ENCODE measurements at places on chromosomes 13 and 19. TPM values are rescaled to one million over a fixed set of nuclear protein-coding genes. Genes with fewer than 3 reads are reported as not detected.

KLK8 gene
- total RNA-seq: not detected

ADGRE1 gene
- total RNA-seq: not detected

ANKRD27 gene
- total RNA-seq: 29.6 TPM

CEACAM6 gene
- not detected for total RNA-seq

DAND5 gene
- 0.20 TPM for total RNA-seq

CEACAM7 gene
- total RNA-seq: not detected

VSTM2B gene
- total RNA-seq: not detected

ERICH6B gene
- not detected for total RNA-seq

MBD3L4 gene
- total RNA-seq: not detected

- no peak overlapping the region for H3K27ac ChIP-seq
- no peaks in the 10 kb centered on the region for H3K27me3 ChIP-seq
- H3K4me1 ChIP-seq: peaks cover 23% of the 10 kb centered on the region
- no peaks in the 10 kb centered on the region for H3K36me3 ChIP-seq
- DNase-seq: no peak
These were observed 6.3 kb upstream of the JUNB start for GRCh38 chr19:12784871-12785430.

DNA sequence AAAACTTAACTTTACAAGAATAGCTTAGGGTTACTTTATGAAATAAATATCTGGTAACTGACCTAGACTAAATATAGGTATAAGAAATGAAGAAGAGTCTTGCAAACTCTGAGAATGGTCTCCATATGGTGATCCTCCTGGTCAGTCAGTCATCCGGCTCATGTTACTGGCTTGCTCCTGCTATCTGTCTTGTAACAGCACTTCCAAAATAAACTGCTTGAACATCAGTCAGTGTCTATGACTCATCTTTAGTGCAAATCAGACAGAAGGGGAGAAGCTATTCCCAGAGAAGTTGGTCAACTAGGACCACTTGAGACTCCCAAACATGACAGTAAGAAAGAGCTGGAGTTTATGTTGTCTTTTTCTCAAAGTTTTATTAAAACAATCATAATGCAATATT lies 1550.9 kb downstream of the PCDH9 start:
- no peaks in the 10 kb centered on the region for H3K36me3 ChIP-seq
- H3K4me3 ChIP-seq: no peak overlapping the region
- DNase-seq: no peak
- no peak overlapping the region for H3K27ac ChIP-seq
- H3K4me1 ChIP-seq: no peaks in the 10 kb centered on the region

DNA sequence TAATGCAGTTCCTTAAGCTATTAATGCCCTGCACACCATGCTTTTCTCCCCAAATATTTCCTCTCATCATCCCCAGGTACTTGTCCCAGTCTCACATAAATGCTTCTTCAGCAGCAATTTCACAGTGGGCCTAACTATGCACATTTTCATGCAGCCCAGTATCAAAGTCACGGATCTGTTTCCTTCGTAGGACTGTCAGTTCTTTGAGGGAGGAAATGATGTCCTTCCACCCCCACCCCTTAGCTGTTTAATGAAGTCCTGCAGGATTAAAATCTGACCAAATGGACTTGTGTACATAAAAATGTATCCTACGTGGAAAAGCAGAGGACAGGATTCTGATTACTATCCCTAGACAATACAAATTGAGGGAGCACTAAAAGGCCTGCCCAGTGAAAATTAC lies 68.6 kb upstream of the ARGLU1 start:
- H3K27ac ChIP-seq: no peak overlapping the region
- no peaks in the 10 kb centered on the region for H3K4me1 ChIP-seq
- H3K4me3 ChIP-seq: no peak overlapping the region
- no peaks in the 10 kb centered on the region for H3K36me3 ChIP-seq

GRCh38 chr13:84684048-84684662 lies 801.9 kb upstream of the SLITRK1 start:
- H3K4me1 ChIP-seq: no peaks in the 10 kb centered on the region
- H3K27ac ChIP-seq: no peak overlapping the region
- H3K4me3 ChIP-seq: no peak overlapping the region
- no peaks in the 10 kb centered on the region for H3K27me3 ChIP-seq

DNA sequence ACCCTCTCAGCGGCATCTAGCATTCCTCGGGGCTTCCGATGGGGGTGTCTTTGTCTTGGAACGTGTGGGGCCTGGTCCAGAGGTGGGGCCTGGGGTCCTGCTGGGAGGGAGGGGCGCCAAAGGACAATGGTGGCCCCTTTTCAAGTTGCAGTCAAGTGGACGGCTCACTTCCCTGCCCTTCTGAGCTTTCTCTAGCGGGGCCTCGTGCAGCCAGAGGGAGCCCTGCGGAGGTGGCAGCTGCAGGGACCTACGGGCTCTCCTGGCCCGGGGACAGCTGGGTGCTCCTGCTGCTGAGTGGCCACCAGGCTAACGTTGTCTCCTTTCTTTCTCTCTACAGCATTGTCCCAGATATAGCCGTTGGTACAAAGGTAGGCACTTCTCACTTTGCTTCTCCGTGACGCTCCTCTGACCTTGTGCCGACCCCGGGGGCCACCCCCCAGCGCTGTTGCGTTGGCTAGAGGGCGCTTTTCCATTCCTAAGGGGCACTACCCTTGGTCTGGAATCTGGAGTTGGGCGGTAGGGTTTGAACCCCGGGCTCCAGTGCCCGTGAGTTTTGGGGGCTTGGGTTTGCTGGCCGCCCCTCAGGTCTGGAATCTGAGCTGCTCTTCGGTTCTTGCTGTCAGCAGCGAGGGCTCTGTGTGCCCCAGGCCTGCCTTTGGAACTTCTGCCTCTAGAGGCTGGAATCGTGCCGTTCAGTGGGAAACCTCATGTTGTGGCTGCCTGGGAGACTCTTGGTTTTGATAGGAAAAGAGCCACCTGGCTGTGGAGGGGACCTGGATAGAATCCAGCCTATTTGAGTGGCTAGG lies 2.0 kb downstream of the PTBP1 start:
- H3K27ac ChIP-seq: peak overlapping the region; percentile 73
- H3K36me3 ChIP-seq: peaks cover 28% of the 10 kb centered on the region
- peak; percentile 33 for DNase-seq
- no peaks in the 10 kb centered on the region for H3K27me3 ChIP-seq
- peaks cover 38% of the 10 kb centered on the region for H3K4me1 ChIP-seq
- H3K4me3 ChIP-seq: peak overlapping the region; percentile 84

- H3K27me3 ChIP-seq: no peaks in the 10 kb centered on the region
- no peak overlapping the region for H3K27ac ChIP-seq
- no peaks in the 10 kb centered on the region for H3K36me3 ChIP-seq
- peaks cover 19% of the 10 kb centered on the region for H3K4me1 ChIP-seq
These were observed 3.8 kb downstream of the RNF126 start for GRCh38 chr19:658916-659839.

- H3K27me3 ChIP-seq: no peaks in the 10 kb centered on the region
- no peak overlapping the region for H3K27ac ChIP-seq
- H3K4me3 ChIP-seq: no peak overlapping the region
- H3K4me1 ChIP-seq: peaks cover 4% of the 10 kb centered on the region
- no peaks in the 10 kb centered on the region for H3K36me3 ChIP-seq
These were observed 25.7 kb downstream of the CRYL1 start for GRCh38 chr13:20499986-20500385.

DNA sequence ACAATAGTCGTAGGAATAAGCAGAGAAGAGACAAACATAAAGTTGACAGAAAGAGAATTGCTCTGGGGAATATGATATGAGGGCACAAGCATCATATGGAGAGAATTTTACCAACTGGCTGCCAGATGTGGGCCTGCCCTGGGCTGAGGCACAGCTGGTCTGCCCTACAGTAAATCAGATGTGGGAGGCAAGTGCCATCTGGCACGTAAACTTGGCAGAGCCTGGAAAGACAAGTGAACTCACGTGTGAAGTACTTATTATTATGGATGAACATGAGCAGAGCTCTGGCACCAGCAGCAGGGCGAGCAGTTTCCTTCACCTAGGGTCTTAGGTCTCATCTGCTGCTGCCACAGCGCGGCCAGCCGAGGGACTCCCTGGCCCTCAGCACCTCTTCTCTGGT lies 20.6 kb downstream of the PCDH8 start:
- H3K36me3 ChIP-seq: no peaks in the 10 kb centered on the region
- no peak overlapping the region for H3K4me3 ChIP-seq
- DNase-seq: no peak
- H3K27ac ChIP-seq: no peak overlapping the region

DNA sequence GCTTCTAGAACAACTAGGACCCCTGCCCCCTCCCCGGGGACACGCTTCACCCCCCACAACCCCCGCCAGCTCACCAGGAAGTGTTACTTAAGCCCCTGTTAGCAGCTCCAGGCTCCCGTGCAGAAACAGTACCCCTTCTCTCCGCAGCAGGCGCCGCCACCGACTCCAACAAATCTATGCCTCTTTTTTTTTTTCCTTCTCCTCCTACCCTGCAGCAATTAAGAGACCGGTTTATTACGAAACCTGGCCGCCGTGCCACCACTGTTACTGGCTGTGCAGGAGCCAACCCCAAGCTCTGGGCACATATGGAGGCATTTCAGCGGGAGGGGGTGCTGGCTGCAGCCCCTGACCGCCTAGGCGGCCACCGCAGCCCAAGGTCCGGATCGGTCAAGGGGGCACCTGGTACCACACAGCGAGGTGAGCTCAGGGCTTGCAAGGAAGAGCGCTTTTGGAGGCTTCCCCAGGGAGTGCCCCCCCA lies 2.4 kb downstream of the GADD45B start:
- H3K4me3 ChIP-seq: peak overlapping the region; percentile 89
- DNase-seq: peak; percentile 60
- peak overlapping the region; percentile 32 for H3K27ac ChIP-seq
- peaks cover 7% of the 10 kb centered on the region for H3K36me3 ChIP-seq
- H3K4me1 ChIP-seq: peaks cover 16% of the 10 kb centered on the region
- H3K27me3 ChIP-seq: no peaks in the 10 kb centered on the region

DNA sequence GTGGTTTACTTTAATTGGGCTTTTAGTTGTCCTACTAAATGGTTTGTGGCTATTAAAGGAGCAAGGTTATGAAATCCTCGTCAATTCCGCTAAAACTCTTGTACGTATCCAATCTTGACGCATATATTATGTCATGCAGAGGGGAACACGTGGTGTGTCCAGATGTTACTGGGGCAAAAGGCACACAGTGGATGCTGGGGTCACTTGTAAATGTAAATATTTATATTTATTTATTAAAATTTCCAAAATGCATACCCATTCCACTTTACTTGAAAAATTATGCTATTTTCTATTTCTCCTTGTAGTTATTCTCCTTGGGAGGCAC lies 36.7 kb upstream of the SLC46A3 start:
- no peak overlapping the region for H3K27ac ChIP-seq
- no peaks in the 10 kb centered on the region for H3K36me3 ChIP-seq
- no peaks in the 10 kb centered on the region for H3K27me3 ChIP-seq
- peaks cover 24% of the 10 kb centered on the region for H3K4me1 ChIP-seq

GRCh38 chr19:19134687-19135158 lies 3.6 kb downstream of the TMEM161A start:
- DNase-seq: no peak
- H3K27me3 ChIP-seq: no peaks in the 10 kb centered on the region
- no peak overlapping the region for H3K4me3 ChIP-seq
- H3K27ac ChIP-seq: no peak overlapping the region

GRCh38 chr19:366205-366783 lies 21.7 kb upstream of the MIER2 start:
- no peaks in the 10 kb centered on the region for H3K36me3 ChIP-seq
- H3K4me1 ChIP-seq: no peaks in the 10 kb centered on the region
- H3K4me3 ChIP-seq: no peak overlapping the region
- H3K27me3 ChIP-seq: peaks cover 4% of the 10 kb centered on the region
- DNase-seq: no peak

- no peak for DNase-seq
- H3K27ac ChIP-seq: no peak overlapping the region
- H3K27me3 ChIP-seq: no peaks in the 10 kb centered on the region
- no peaks in the 10 kb centered on the region for H3K36me3 ChIP-seq
These were observed 95.2 kb downstream of the TDRD3 start for GRCh38 chr13:60492187-60492586.

- H3K27me3 ChIP-seq: peaks cover 2% of the 10 kb centered on the region
- DNase-seq: no peak
- no peak overlapping the region for H3K4me3 ChIP-seq
- H3K27ac ChIP-seq: no peak overlapping the region
These were observed 87.6 kb downstream of the HSPH1 start for GRCh38 chr13:31073859-31074718.

GRCh38 chr13:48738311-48738710 lies 84.6 kb downstream of the CYSLTR2 start:
- no peaks in the 10 kb centered on the region for H3K36me3 ChIP-seq
- no peak for DNase-seq
- no peak overlapping the region for H3K27ac ChIP-seq
- no peak overlapping the region for H3K4me3 ChIP-seq
- peaks cover 10% of the 10 kb centered on the region for H3K27me3 ChIP-seq
- no peaks in the 10 kb centered on the region for H3K4me1 ChIP-seq

GRCh38 chr19:56092685-56093631 lies 28.1 kb downstream of the ZNF787 start:
- no peak overlapping the region for H3K27ac ChIP-seq
- no peaks in the 10 kb centered on the region for H3K4me1 ChIP-seq
- no peak for DNase-seq
- peaks cover 8% of the 10 kb centered on the region for H3K36me3 ChIP-seq
- H3K4me3 ChIP-seq: no peak overlapping the region

- no peak overlapping the region for H3K4me3 ChIP-seq
- H3K27ac ChIP-seq: no peak overlapping the region
- no peak for DNase-seq
- H3K4me1 ChIP-seq: no peaks in the 10 kb centered on the region
These were observed 63.6 kb downstream of the ZNF429 start for GRCh38 chr19:21568816-21569493.

- H3K27me3 ChIP-seq: no peaks in the 10 kb centered on the region
- H3K4me3 ChIP-seq: no peak overlapping the region
- H3K36me3 ChIP-seq: peaks cover 8% of the 10 kb centered on the region
These were observed 1.1 kb upstream of the LYL1 start for GRCh38 chr19:13103581-13104359.

- no peak overlapping the region for H3K27ac ChIP-seq
- no peaks in the 10 kb centered on the region for H3K27me3 ChIP-seq
These were observed 86.5 kb downstream of the COL4A1 start for GRCh38 chr13:110220471-110220870.

DNA sequence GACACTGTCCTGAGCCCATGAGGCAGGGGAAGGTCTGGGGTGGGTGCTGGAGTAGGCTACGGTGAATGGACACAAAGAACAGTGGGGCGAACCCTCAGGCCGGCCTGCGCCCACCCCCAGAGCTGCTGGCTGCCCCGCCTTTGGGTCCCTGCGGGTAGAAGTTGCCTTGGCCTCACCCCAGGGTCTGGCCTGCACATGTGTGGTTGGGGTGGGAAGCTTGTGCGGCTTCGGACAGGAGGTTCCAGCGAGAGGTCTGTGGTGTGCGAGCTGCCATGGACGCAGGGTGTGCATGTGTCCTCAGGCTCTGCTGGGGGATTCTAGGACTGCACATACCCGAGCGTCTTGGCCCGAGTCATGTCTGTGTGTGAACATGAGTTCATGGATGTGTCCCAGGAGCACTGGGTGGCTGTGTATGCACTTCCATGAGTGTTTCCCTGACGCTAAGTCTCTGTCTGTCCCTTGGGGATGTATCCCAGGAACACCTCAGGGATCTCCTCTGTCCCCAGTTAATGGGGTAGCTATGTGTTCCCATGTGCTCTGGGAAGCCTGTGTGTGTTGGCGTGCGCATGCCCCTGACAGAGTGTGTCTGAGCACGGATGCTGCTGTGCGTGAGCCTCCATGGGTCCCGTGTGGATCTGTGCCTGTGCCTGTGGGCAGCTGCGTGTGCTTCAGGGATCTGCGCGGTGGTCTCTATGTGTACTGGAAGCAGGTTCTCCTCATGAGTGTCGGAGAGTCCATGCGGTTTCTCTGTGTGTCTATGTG lies 20.8 kb upstream of the POU2F2 start:
- no peak overlapping the region for H3K27ac ChIP-seq
- peaks cover 34% of the 10 kb centered on the region for H3K27me3 ChIP-seq
- no peaks in the 10 kb centered on the region for H3K4me1 ChIP-seq
- no peak overlapping the region for H3K4me3 ChIP-seq
- H3K36me3 ChIP-seq: no peaks in the 10 kb centered on the region
- no peak for DNase-seq

Measured in endothelial cell of umbilical vein (primary cell).